Motor neuron (in vitro differentiated cells): ENCODE measurements at places on chromosomes 2 and 18.
A peak's percentile ranks its signal among the peaks of the same experiment; 100 is the strongest.

GRCh38 chr2:132875193-132875592 lies 205.2 kb upstream of the LYPD1 start:
- ATAC-seq: no peak

GRCh38 chr2:107008843-107009242 lies 122.9 kb upstream of the ST6GAL2 start:
- ATAC-seq: no peak

- no peak for ATAC-seq
Observed at GRCh38 chr2:213164263-213164662, 12.9 kb upstream of the IKZF2 start.

DNA sequence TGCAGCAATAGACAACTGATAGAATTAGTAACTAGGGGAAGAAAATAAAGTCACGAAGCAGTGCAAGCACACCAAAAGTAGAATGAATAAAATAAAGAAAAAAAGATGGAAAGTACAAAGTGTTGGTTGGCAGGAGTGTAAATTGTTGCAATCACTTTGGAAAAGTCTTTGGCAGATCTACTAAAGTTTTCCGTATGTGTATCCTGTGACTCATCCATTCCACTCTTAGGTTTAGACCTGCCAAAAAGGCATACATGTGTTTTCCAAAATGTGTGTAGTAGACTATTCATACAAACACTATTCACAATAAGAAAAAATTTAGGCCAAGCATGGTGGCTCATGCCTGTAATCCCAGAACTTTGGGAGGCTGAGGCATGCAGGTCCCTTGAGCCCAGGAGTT lies 282.1 kb upstream of the FSIP2 start:
- ATAC-seq: no peak

GRCh38 chr2:166419616-166419934 lies 43.8 kb upstream of the SCN9A start:
- peak; percentile 49 for ATAC-seq

- peak; percentile 89 for ATAC-seq
Observed at GRCh38 chr2:175737722-175738361, 264.2 kb downstream of the LNPK start.

GRCh38 chr2:103815731-103816130 lies 1038.2 kb upstream of the POU3F3 start:
- ATAC-seq: no peak

DNA sequence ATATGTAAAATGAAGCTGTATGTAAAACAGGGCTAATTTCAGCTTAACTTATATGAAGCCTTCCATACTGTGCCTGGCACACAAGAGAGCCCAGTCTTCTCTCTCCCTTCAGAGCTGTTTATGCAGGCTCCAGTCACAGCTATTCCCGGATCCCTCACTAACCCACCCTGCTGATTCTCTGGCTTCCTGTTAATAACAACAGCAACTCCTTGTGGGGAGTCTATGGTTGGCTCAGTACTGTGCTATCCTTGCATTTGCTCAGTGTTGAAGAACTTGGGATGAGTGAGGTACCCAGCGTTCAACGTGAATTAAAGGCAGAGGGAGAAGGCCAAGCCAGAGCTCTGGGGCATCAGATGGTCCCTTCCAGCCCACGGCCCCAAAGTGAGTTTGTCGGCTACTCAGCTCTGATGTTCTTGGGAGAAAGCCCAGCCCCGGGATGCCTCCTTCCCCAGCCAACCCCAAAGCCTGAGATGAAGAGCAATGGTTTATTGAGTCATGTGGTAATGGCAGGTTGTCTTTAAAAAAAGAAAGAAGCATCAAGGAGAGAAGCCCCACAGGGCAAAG lies 43.2 kb downstream of the PSD4 start:
- ATAC-seq: no peak

DNA sequence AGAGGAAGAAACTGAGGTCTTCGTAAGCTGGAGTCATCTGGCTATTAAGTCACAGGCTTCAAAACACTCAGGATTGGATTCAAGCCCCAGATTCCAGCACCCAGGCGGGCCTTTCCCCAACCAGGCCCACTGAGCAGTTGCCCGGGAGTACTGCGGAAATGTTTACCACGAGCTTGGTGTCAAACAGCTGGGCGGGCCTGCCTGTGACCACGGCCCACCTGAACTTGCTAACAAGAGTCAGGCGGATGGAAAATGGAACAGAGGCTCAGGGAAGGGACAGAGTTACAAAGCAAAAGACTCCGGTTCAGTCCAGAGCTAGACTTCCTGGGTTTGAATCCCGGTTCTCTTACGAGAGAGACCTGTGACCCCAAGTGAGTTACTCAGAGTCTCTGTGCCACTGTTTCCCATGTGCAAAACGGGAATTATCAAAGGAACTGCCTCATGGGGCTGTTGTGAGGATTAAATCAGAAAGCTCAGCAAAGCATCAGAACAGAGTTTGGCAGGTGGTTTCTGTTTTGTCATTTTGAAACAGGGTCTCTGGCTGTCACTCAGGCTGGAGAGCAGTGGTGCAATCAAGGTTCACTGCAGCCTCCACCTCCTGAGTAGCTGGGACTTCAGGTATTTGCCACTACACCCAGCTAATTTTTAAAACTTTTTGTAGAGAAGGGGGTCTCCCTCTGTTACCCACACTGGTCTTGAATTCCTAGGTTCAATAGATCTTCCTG lies 49.0 kb upstream of the TFCP2L1 start:
- peak; percentile 22 for ATAC-seq

DNA sequence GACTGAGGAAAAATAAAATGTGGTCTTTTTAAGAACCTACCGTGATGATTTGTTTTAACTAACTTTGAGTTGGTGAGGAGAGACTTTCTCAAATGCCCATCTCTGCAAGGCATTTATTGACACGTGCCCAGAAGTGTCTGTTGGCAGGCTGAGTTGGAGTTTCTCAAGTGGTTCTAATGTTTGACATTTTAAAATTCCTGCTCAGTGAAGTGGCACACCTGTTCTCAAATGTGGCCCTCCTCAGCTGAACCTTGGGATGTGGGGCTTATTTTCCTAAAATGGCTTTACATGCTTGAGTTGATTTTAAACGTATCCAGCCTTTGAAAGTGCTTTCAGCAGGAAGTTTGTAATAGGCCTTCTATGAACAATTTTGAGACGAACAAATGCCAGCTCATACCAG lies 876 bp upstream of the CAVIN2 start:
- no peak for ATAC-seq

DNA sequence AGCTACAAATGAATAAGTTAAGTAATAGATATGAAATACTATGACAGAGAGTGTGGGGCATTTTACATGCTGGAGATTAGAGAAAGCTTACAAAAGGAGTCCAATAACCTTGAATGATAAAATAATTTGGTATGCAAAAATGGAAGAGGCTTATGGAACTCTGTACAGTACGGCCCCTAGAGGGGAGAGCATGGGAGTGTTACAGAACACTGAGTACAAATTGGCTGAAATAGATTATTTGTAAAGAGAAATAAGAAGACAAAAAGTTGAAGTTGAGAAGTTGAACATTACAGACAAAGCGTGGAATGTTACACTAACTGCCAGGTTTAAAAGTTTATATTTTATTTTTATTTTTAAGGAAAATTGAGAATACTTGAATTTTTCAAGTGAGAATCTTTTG lies 192.1 kb upstream of the DOK6 start:
- ATAC-seq: no peak

DNA sequence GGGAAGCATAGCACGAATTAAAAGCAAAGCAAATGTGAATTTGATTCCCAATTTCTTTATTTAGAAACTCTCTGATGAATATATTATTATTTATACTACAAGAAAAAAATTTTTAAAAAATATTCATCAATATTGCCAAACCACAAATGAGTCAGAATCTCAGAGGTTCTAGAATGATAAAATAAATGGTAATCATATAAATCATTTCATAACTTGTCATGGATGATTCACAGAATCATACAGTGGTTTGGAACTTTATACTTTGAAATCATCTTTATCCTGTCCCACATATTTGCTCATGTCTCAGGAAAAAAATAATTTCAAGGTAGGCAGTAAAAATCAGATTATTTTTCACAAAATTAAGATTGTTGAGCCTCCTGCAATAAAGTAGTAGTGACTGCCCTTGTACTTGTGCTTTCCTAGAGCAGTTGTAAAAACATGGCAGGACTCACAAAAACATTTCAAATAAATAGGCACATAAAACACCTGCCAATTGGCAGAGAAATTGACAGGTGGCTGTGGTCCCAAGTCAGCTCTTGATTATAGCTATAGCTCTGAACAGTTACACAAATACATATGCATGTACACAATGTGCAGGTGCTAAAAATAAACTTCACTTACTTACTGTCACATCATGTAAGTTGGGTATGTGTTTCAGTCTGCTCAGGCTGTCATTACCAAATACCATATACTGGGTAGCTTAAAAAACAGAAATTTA lies 273.9 kb upstream of the SESTD1 start:
- no peak for ATAC-seq

DNA sequence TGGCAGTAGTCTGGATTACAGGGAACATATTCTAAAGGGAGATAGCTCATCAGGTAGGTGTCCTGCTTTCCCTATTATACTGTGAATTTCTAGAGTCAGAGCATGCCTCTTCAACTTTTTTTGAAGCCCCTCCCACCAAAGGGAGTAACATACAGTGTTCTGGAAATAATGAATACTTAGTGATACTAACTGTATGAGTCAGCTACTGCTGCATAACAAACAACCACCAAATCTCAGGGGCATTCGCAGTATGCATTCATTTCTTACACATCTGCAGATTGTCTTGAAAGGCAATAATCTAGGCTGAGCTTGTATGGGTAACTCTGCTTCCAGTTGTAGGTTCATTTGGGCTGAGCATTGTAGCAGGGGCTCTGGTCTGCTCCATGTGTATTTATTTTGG lies 409.7 kb upstream of the SPRED2 start:
- no peak for ATAC-seq

- peak; percentile 54 for ATAC-seq
Observed at GRCh38 chr2:152920846-152921245, 202.4 kb downstream of the ARL6IP6 start.

GRCh38 chr2:18437909-18438308 lies 122.5 kb downstream of the RDH14 start:
- no peak for ATAC-seq

DNA sequence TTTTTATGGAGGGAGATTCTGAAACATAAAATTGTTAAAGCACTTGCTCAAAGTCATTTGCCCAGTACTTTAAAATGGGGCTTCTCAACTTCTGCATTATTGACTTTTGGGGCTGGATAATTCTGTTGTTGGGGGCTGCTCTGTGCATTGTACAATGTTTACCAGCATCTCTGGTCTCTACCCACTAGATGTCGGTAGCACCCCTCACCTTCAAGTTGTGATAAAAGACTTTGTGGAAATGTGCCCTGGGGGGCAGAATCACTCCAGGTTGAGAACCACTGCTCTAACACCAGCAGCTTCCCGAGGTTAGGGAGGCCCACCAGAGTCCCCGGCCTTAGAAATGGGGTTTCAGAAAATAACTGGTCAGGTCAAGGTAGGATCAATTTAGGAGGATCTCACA lies 26.8 kb upstream of the CUL3 start:
- no peak for ATAC-seq

GRCh38 chr18:24214913-24215312 lies 76.1 kb downstream of the CABYR start:
- ATAC-seq: no peak

DNA sequence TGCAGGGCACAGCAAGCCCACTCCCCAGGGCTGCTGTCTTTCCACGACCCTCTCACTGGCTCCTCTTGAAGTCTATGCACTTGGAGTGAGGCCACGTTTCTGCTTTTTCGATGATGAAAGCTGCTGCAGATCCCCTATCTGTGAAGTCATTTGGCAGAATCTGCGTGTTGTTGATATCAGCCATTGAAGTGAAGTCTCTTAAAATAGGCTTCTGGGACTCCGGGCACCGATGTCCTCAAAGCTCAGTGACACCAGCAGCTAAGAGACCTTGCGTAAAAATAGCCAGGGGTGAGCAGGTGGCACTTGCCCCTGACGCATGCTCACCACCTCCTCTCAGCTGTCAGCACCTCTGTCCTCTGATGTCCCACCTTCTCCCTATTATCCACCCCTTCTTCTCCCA lies 89.4 kb upstream of the FHL2 start:
- ATAC-seq: no peak

GRCh38 chr2:55422876-55423665 lies 3.4 kb upstream of the CCDC88A start:
- ATAC-seq: no peak

DNA sequence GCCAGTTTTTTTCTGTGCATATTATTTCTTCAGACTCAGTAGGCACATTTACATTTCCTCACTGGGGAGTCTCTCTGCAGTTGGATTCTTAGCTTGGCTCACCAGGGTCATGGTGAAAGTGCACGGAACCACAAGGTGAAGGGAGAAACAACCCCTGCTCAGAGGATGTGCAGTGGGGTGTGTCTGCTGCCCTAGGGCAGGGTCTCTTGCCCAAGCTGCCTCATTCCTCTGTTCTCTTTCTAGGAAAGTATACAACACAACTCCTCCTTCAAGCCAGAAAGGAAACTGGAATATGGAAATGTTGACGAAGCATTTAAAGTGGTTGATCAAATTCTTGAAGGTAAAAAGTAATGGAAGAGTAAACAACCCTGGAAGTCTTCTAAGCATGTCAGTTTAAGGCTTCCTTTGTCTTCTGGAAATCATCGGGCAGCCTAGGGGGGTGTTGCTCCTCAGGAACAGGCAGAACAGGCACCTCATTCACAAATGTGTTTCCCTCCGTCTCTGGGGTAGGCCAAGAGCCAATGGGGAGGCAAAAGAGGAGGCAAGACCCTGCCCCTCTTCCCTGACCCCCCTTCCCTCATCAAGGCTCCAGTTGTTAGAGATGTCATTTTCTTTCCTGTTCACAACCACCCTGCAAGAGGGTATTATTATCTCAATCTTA lies 41.4 kb downstream of the AOX1 start:
- ATAC-seq: no peak

GRCh38 chr2:235551965-235552364 lies 58.1 kb downstream of the AGAP1 start:
- ATAC-seq: peak; percentile 86

- ATAC-seq: no peak
Observed at GRCh38 chr18:78771496-78772359, 207.9 kb upstream of the SALL3 start.

DNA sequence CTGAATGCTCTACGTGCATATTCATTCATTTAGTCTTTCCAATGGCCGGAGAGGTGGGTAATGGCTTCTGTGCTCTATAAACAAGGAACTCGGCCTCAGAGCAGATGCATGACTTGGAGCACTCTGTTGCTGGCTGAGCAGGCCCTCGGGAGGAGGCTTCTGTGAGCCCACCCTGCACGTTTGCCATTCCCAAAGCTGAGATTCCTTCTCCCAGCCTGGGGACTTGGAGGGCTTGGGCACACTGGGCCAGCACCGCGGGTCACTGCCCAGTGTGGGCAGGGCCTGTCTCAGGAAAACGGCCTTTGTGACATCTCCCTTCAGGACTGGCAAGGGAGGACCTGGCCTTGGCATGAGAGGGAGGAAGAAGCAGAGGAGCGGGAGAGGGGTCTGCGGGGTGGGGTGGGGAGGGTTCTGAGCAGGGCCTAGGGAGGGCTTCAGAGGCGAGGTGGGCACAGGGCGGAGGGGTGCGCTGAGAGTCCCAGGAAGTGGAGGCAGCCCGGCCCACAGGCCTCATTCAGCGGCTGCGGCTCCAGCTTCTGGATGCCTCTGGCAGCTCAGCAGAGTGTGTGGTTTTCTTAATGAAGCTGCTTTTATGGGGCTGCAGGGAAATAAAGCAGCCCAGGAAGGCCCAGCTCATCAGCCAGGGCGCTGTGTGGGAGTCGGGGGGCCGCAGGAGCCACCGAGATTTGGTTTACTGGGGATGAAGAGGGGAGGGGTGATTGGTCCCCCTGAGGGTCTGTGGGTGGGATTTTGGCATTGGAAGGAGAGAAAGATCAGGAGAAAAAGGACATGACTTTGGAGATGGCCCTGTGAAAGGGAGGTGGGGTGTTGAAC lies 51.7 kb upstream of the OTOF start:
- ATAC-seq: peak; percentile 49

GRCh38 chr2:12731701-12732280 lies 15.1 kb downstream of the TRIB2 start:
- ATAC-seq: no peak
